ENCODE measurements at places on chromosomes 1 and 21. TPM values are rescaled to one million over a fixed set of nuclear protein-coding genes. Genes with fewer than 3 reads are reported as not detected.

- no peak for DNase-seq
These were observed 48.3 kb upstream of the LBR start for GRCh38 chr1:225476100-225476511.

DNA sequence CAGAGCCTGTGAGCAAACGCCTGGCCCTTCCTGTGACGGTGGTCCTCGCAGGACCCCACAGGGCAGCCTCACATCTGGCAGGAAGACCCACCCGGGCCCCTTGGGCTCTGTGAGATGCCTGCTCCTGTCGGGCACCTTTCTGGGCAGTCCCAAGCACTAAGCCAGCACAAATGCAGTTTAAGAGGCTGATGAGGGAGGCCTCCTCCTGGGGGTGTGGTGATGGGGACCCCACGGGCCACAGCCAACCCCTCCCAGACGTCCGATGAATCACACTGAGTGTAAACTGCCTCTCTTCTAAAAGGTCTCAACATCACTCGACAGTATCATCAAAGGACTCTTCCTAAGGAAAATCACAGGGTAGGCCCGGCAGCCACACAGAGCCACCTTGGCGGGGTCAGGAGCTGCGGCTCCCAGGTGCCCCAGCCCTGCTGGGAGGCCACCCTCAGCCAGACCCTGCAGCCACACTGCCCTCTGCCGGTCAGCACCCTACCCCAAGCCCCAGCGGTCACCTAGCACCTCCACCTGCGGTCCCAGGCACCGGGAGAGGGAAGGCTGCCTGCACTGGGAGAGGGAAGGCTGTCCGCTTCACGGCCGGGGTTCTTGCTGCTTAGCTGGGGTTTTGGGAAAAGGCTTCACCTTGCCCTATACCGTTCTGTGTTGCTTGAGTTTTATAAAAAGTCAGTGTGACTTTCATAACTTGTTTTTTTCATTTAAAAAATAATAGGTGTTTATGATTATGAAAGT lies 3.9 kb upstream of the PRKCZ start:
- peak; percentile 31 for DNase-seq

Gene THEM5
- total RNA-seq: not detected

Gene GBP6
- 4.7 TPM for total RNA-seq

Gene NBPF4
- not detected for total RNA-seq

DNA sequence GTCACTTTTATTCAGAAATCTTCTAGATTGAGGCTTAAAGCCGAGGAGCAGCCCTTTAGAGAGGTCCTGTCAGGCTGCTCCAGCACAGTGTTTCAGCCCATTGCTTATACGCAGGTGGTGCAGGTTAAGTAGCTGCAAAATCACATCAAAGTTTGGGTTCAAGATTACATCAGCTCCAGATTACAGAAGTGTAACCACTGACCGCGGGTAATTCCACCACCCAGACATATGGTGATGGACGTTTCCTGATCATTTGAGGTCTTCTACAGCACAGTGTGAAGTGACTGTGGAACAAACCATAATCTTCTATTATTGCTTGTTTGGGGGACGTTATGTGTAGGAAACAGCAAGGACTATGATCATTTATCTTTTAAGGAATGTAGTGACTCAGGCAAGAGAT lies 11.8 kb downstream of the C1orf115 start:
- no peak for DNase-seq

DNA sequence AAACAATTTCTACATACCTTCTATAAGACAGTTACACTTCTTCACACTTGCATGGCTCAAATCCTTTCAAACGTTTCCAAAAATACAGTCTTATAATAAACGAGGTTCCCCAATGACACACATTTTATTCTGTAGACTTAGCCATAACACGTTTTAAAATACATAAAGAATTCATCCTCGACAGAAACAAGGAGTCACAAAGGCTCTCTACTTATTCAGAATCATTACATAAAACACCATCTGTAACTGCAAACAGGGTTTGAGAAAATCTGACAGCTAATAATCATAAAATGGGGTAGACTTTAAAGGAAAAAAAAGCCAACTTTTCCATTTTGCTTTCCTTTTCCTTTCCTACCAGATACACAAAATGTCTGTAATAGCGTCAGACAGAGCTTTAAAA lies 1.8 kb downstream of the PIK3R3 start:
- no peak for DNase-seq

Data from renal cortical epithelial cell (primary cell).